Keratinocyte (primary cell): ENCODE measurements at places on chromosomes 11 and 22. TPM values are rescaled to one million over a fixed set of nuclear protein-coding genes. Genes with fewer than 3 reads are reported as not detected.

GRCh38 chr11:13221722-13222121 is 55.9 kb upstream of the BMAL1 start:
- no peak for DNase-seq
- H3K27me3 ChIP-seq: no peaks in the 10 kb centered on the region
- H3K27ac ChIP-seq: no peak overlapping the region
- no peak overlapping the region for H3K4me3 ChIP-seq
- H3K4me1 ChIP-seq: peaks cover 42% of the 10 kb centered on the region

Gene SERHL2
- 1.5 to 4.6 TPM (median 2.5 TPM) in 3 replicates for polyA plus RNA-seq

Gene ANKK1
- 0.85 to 1.8 TPM (median 0.92 TPM) in 3 replicates for polyA plus RNA-seq

Gene SSTR3
- not detected in 3 replicates for polyA plus RNA-seq
